GM04503 (cell line): ENCODE measurements at places on chromosomes 4 and X.

GRCh38 chrX:537151-537550 is 93.4 kb upstream of the SHOX start:
- DNase-seq, result no peak

- no peak for DNase-seq
Measured at GRCh38 chr4:101221294-101221693, 126.0 kb downstream of the PPP3CA start.

DNA sequence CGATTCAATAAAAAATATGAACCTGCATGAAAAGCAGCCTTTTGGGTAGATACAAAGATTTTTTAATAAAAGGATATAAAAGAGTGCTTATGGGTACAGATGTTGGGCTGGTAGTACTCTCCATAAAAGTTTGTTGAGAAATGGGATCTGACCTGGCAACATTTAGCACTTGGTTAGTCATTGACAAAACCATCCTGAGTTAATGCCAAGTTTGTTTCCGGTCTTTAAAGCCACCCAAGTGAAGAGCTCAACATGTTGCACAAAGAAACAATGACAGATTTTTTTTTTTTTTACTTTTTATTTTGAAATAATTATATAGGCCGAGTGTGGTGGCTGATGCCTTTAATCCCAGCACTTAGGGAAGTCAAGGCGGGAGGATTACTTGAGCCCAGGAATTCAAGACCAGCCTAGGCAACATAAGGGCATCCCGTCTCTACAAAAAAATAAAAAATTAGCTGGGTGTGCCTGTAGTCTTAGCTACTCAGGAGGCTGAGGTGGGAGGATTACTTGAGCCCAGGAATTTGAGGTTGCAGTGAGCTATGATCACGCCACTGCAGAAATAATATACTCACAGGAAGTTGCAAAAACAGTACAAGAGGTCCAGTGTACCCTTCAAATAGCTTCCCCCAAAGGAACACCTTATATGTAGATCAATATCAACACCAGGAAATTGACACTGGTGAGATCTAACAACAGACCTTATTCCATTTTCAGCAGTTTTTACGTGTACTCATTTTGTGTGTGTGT is 16.6 kb downstream of the CHST7 start:
- peak; percentile 59 for DNase-seq

- DNase-seq, result no peak
Measured at GRCh38 chrX:11210415-11210801, 82.8 kb upstream of the AMELX start.

DNA sequence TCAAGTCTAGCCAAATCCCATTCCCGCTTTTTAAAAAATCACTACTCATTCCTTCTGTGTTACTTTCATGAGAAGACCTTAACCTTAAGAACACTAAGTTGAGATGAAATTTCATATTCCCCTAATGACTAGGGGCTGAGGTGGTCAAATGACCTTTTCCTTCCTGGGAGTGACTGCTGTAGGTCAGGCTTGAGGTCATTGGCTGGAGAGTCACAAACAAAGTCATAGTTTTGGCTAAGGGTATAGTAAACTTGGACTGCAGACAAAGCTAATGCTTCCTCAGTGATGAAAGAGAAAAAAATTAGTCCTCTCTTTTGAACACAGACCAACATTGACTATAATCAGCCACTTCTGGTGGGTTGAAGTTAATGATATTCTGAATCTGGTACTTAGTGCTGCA is 16.0 kb upstream of the FGF2 start:
- no peak for DNase-seq

DNA sequence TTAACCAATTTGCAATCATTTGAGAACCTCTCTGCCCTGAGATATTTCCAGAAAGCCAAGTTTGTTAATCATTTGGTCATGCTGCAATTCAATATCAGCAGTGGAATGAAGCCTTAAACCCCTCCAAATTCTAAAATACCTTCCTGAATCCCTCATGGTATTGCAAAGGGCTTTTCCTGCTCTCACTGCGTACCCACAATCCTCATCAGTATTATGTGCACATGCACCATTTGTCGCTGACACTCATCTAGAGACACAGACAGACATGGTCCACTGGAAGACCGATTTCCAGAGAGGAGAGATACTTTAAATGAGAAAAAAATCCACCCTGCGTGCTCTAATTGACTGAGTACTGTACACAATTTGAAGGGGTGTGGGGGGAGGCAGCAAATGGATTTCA is 104.4 kb downstream of the GPC3 start:
- DNase-seq, result no peak

DNA sequence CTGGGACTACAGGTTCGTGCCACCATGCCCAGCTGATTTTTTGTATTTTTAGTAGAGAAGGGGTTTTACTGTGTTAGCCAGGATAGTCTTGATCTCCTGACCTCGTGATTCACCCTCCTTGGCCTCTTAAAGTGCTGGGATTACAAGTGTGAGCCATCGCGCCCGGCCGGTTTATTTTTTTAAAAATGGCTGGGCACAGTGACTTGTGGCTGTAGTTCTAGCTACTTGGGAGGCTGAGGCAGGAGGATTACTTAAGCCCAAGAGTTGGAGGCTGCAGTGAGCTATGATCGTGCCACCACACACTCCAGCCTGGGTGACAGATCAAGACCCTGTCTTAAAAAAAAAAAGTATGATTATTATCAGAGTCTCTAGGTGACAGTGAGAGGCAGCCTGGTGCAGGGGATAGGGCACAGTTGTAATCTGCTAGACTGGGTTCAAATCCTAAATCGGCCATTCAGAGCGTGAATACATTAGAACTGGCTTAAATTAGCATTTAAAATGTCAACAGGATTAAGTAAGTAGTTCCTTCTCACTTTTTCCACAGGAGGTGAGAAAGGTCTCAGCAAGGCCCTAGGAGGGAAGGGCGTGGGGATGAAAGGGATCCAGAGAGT is 435 bp upstream of the MGST2 start:
- no peak for DNase-seq

DNA sequence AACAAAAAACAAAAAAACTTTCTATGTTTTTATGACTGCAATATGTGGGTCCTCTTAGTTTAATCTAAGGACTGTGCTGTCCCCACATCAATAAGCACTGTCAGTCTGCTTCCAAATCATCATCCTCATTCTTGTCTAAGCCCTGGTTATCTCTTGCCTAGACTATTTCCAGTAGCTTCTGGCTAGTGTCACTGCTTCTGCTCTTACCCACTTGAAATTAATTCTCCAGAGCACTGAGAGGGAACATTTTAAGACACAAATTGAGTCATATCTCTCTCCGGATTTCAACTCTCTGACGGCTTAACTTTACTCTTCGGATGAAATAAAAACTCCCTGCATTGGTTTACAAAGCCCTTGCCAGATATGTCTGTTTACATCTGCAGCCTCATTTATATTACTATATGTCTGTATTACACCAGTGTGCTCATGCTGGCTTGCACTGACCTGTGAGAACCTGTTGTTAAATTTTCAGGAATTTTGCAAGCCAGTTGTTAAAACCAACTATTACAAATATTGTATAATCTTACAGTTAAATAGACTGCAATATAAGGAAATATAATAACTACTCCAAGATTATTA is 345.9 kb downstream of the ADGRL3 start:
- no peak for DNase-seq

GRCh38 chrX:70479247-70479921 is 34.7 kb downstream of the DLG3 start:
- peak; percentile 39 for DNase-seq

- DNase-seq, result no peak
Measured at GRCh38 chr4:48368389-48368788, 27.1 kb downstream of the SLAIN2 start.

DNA sequence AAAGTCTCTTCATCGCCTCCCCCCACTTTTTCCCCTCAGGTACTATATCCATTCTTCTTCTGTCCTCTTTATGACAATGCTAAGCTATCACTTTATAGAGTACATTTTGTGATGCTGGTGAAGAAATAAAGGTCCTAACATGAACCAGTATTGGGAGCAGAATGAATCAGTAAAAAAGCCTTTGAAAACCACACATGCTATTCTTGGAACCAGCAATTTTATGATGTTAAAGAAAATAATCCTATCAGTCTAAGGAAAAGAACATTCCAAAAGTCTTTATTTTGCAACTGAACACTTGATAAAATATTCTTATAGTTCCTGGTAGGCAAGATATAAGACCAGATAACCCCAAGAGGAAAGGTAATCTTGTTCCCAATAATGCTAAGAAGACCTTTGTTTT is 107.8 kb upstream of the MCF2 start:
- DNase-seq, result no peak

GRCh38 chr4:3174371-3175338 is 74.3 kb upstream of the MSANTD1 start:
- DNase-seq, result no peak

GRCh38 chr4:8030121-8030781 is 90.6 kb upstream of the AFAP1 start:
- DNase-seq, result no peak
